ENCODE measurements at places on chromosomes 5 and 9. TPM values are rescaled to one million over a fixed set of nuclear protein-coding genes. Genes with fewer than 3 reads are reported as not detected.

Gene MSX2
- total RNA-seq = not detected

Gene STC2
- 8.6 TPM for total RNA-seq

Gene CCL27
- not detected for total RNA-seq

Gene PAPPA
- total RNA-seq = not detected

Gene PCSK1
- not detected for total RNA-seq

Gene IGFBPL1
- not detected for total RNA-seq
